ENCODE measurements at places on chromosomes 2 and 18.
A peak's percentile ranks its signal among the peaks of the same experiment; 100 is the strongest.

DNA sequence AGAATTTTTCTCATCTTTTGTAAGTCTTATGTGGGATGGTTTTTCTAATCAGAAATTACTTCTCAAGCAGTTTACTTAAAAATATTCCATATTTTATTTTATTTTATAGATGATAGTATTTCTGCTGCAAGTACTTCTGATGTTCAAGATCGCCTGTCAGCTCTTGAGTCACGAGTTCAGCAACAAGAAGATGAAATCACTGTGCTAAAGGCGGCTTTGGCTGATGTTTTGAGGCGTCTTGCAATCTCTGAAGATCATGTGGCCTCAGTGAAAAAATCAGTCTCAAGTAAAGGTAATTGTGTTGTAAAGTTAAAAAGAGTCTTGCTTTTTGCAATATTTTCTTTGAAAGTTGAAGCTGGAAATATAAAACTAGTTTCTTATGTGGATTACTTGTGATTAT lies 76.2 kb downstream of the EML4 start:
- no peak for DNase-seq

DNA sequence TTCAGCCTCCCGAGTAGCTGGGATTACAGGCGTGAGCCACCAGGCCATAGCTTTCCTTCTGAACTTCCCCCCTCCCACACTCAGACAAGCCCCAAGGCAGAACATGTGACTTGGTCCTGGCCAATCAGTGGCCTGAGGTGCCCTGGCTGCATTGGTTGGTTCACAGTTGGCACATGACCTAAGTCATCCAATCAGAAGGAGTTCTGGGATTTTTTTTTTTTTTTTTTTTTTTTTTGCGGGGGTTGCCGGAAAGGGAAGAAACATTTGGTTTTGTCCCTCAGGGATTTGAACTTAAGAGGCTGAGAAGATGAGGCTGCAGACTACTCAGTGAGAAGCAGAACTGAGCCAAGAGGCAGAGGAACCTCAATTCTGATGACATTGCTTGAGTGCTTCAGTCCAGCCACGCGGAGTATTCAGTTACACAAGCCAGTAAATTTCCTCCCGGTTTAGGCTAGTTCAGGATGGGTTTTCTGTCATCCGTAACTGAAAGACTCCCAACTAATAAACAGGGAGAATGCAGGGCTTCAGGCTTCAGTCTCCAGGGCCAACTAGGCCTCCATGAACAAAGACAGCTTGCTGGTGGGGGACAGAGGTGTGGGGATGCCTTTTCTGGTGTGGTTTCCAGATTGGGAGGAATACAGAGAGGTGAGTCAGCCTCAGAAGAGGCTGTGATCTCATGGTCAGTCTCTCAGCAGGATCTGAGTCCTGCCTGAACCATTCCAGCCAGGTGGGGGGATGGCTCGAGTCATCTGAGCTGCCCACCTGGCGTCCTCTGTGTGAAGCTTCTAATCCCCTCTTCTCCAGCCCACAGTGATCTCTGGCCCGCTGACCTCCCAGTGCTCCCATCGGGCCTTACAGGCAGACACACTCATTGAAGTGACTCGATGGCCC lies 9.2 kb downstream of the PTMA start:
- no peak for DNase-seq

- peak; percentile 42 for DNase-seq
Observed at GRCh38 chr18:63319383-63320122, at the start of gene BCL2. Gene BCL2 (minus strand): TSS chr18:63319769.

GRCh38 chr2:224903621-224904020 lies 138.6 kb downstream of the DOCK10 start:
- DNase-seq, result no peak

DNA sequence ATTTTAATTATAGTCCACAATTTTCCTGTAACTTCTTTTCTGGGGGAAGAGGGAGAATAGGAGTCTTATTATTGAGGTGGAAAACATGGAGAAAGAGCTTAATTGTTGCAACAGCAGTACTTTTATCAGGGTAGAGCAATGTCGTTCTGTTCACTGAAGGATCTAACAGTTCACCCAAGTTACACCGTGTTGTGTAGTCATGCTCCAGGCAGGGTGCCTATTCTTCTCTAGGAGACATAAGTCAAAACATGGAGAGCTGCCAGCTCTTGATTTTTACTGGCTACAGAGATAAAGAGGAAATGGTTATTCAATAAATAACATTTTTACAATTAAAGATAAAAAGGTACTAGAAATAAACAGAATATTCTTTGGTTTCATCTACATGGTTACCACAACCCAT lies 594.3 kb upstream of the NETO1 start:
- DNase-seq, result no peak

- DNase-seq, result no peak
Observed at GRCh38 chr2:180520206-180520605, 460.2 kb upstream of the UBE2E3 start.

Measured in activated naive CD4-positive, alpha-beta T cell (primary cell).